ENCODE measurements at places on chromosomes 7 and 10.

DNA sequence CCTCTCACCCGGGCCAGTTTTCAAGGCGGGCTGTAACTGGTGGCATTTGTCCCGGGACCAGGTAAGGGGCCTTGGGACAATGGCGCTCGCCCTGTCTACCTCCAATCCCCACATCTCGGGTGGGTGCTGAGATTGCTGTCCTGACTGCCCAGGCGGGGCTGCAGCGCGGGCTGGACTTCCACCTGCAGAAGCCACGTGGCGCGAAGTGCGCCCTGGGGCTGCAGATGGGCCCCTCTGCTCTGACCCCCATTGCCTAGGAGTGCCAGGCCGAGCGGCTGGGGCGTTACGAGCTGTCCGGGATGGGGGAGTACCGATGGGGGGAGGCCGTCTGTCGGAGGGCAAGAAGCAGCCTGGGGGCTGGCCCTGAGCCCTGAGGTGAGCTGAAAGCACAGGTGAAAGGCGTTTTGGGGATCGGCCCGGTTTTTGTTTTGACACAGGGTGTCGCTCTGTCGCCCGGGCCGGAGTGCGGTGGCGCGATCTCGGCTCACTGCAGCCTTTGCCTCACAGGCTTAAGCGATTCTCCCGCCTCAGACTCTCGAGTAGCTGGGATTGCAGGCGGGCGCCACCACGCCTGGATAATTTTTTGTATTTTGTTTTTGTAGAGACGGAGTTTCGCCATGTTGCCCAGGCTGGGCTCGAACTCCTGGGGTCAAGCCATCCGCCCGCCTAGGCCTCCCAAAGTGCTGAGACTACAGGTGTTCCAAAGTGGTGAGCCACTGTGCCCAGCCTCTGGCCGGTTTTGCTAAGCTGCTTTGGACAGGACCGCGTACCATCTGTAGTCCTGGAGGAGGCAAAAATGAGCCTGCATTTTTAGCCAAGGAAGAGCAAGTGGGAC lies at the start of gene SFXN2:
TSS of gene SFXN2 (plus strand) at position 16 of the 835 bp plus-strand sequence. CDS start 12,001 bp downstream, outside the sequence.
- peak; percentile 74 for DNase-seq

GRCh38 chr10:100737355-100738054 lies 7.9 kb upstream of the PAX2 start:
- peak; percentile 52 for DNase-seq

DNA sequence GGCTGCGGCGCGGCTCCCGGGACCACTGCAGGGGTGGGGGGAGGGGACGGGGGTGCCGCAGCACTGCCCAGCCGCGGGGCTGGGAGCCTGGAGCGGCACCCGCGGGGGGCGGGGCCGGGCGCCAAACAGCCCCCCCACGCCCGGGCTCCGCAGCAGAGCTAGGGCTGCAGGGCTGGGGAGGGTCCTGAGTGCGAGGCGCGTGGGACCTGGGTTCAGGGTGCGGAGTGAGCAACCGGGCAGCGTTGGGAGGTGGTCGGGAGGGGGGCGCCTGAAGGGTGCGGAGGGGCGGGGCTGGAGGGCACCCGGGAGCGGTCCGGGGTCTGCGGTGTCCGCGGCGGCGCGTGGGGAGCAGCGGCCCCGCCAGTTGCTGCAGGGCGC lies 528 bp downstream of the CAMK2G start:
- no peak for DNase-seq

GRCh38 chr10:133159950-133160825 lies at the start of gene KNDC1:
TSS of gene KNDC1 (plus strand) at chr10:133160219. CDS start at chr10:133160468, 249 bp downstream.
- no peak for DNase-seq
